ENCODE measurements at places on chromosomes 11 and 22.

GRCh38 chr22:20177217-20177911, 26.5 kb upstream of the CCDC188 start:
- no peak for DNase-seq

- DNase-seq: no peak
Observed at GRCh38 chr11:119701591-119702549, 27.1 kb downstream of the NECTIN1 start.

GRCh38 chr22:37520776-37521191, 1.6 kb upstream of the CARD10 start:
- no peak for DNase-seq

DNA sequence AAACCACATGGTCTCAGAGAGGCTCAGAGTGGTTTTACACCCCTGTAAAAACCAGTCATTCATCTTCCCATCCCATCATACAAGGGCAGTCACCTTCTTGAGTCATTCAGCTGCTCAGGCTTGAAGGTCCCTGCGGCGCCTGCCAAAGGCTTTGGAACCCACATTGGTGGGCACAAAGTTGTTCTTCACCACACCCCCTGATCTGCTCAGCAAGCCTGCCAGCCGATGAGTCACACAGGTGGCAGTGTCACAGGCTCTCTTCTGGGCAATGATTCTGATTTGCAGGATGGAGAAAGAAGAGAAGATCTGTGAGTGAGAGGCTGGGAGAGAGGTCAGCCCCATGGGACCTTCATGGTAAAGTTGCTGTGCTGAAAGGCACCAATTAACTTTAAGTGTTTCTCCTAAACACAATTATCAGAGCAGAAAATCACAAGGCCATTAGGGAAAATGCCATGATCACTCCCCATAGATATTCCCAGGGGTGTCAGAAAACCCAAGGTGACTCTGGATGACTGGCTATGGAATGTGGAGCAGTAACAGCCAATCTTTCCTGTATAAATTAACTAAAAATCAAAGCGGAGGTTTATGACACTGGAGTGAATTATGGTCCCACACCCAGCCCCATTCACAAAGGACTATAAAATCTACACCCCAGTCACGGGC, 4.4 kb downstream of the CALCA start:
- DNase-seq: no peak

DNA sequence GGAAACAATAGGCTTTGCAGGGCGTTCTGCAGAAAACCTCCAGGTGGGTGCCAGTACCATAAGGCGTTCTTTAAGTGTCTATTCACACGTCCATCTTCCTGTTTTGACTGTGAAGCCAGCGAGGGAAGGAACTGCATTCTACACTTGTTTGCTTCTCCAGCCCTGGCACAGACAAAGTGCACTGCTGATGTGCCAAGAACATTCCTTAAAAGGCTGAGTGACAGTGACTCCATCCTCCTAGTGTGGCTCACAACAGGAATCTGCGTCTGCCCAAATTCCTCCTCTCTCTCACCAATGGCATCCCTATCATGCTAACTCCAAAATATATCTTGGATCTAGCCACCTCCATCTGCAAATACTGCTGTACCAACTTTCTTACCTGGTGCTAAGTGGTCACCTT, 407.4 kb upstream of the SYN3 start:
- DNase-seq: no peak

GRCh38 chr22:10741210-10741609, 4786.8 kb upstream of the OR11H1 start:
- DNase-seq: no peak

DNA sequence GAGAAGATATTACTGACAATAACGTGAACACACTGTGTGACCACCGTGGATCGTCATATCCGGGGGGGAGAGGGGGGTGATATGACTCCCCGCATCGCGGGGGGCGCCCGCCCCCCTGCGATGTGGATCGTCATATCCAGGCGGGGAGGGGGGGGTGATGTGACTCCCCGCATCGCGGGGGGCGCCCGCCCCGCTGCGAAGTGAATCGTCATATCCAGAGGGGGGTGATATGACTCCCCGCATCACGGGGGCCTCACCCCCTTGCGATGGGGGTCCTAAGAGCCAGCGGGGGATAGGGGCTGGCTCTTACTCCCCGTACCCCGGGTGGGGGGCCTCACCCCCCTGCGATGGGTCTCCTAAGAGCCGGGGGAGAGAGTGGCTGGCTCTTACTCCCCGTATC, 19.9 kb downstream of the UNC93B1 start:
- DNase-seq: no peak

- no peak for DNase-seq
Observed at GRCh38 chr11:129538323-129538722, 162.7 kb downstream of the BARX2 start.

GRCh38 chr11:79404806-79405205, 36.0 kb downstream of the TENM4 start:
- no peak for DNase-seq

- no peak for DNase-seq
Observed at GRCh38 chr22:44383064-44383575, 70.4 kb upstream of the SHISAL1 start.

GRCh38 chr11:128905345-128906184, 14.4 kb downstream of the KCNJ5 start:
- peak; percentile 25 for DNase-seq

DNA sequence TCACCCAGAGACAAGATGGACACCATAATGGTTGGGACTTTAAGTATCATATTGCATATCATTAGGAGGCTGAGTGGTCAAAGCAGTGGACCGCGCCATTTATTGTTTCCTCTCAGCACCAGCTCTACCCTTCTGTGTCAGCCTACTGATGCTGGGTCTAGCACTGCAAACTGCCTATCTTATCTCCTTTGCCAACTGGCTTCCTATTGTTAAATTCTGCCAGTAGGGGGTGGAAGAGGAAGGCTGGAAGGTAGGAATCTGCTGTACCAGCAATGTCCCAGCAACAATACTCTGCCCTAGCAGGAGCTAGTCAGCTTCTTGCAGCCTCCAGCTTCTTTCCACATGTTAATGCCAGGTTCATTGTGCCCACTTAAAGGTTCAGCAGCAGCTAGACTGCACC, 367.1 kb upstream of the PDGFD start:
- DNase-seq: no peak

GRCh38 chr11:824292-824880, 3.3 kb upstream of the CRACR2B start:
- DNase-seq: no peak

DNA sequence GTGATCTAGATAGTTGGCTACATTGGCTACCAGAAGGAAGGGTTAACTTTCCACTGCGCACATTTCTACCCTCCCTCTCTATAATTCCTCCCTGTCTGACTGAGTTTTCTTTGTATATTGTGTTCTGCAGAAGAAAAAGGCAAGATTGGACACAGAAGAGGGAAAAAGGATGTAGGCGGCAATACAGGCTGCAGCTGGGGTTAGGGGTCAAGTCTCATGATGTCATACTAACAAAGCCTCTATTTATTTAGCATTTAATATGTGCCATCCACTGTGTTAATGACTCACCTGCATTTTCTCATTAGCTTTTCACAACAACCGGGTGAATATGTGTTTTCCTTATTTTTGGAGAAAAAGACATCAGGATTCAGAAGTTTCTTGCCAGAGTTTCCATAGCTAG, 2.0 kb downstream of the FAM83F start:
- DNase-seq: no peak

DNA sequence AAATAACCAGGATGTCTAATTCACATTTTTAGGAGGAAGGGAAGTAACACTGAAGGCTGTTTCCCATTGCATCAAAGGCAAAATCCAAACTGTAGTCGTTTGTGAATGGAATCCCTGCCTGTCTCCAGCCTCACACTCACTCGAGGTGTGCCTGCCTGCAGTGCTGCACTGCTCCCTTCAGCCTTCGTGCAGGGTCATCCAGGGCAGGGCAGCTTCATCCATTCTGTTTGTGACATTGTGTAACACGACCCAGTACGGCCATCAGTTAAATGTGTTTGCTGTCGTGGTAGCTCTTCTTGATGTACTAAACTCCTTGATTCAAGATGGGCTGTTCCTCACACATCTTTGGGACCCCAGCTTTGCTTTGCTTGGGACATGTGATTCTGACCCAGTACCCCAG, 34.3 kb downstream of the LDLRAD3 start:
- DNase-seq: no peak

DNA sequence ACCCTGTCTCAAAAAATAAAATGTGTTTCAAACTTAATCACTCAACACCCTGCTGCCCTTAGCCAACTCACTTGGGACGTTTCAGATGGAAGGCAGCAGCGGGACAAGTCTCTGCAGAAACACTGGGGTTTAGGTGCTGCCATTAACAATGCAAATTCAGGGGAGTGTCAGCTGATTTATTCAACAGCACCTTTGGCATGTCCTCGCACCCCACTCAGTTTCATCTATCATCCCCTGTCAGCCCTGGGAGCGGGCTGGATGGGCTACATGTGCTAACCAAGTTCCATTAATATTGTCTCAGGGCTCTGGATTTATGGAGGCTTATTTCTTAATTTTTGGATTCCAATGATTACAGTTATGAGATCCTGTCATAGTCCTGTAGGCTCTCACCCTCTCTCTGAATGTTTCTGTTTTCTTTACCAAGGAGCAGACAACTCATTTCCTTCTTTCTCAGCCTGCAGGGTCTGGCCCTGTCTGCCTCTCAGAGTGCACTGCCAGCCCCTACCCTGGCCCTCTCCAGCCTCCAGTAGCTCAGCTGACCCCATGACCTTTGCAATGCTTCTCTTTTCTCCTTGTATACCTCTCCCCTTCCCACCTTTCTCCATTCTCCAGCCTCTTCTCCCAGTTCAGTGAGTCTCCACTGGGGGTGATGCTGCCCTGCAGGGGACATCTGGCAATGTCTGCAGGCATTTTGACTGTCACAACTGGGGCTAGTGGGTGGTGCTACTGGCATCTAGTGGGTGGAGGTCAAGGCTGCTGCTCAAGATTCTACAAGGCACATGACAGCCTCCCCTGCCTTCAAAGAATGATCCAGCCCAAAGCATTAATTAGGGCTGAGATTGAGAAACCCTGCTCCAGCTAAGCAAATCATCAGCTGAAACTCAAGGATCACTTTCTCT, 79.0 kb downstream of the APIP start:
- DNase-seq: no peak

DNA sequence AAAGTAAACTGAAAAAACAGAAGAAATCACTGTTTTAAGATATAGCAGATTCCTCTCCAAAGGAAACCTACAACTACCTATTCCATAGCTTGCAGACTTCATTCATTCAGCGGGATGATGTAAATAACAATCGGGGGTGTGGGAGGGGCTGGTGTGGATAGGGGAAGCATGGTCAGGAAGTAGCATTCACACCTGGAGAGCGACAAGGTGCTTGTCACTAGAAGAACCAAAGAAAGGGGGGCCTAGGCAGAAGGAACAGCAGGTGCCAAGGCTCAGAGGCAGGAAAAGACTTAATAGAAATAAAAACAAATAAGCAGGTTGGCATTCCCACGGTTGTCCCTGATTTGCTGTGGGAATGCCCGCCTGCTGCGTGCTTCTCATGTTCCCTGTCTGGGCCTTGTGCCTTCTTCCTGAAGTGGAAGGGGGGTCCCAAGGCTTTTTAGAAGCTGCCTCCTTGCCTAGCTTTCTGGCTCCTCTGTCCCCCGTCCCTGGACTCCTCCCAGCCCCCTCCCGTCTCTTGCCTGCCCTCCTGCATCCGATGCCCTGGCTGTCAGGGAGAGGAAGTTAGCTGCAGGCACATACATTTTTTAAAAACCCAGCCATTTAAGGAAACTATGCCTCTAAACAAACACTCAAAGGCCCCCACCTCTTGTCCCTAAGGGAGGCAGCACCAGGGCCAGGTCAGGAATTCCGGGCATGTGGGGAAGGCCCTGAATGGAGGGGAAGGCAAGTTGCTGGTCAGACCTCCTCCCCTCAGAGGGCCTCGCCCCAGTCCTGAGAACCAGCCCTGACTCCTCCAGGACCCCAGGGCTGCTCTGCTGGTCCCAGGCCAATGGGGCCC, 54.7 kb upstream of the PRDM11 start:
- DNase-seq: no peak

- no peak for DNase-seq
Observed at GRCh38 chr22:29635734-29636357, 32.4 kb downstream of the NF2 start.

- DNase-seq: no peak
Observed at GRCh38 chr11:35721651-35722282, 59.2 kb downstream of the TRIM44 start.

- no peak for DNase-seq
Observed at GRCh38 chr22:49672014-49672516, 155.6 kb downstream of the BRD1 start.

DNA sequence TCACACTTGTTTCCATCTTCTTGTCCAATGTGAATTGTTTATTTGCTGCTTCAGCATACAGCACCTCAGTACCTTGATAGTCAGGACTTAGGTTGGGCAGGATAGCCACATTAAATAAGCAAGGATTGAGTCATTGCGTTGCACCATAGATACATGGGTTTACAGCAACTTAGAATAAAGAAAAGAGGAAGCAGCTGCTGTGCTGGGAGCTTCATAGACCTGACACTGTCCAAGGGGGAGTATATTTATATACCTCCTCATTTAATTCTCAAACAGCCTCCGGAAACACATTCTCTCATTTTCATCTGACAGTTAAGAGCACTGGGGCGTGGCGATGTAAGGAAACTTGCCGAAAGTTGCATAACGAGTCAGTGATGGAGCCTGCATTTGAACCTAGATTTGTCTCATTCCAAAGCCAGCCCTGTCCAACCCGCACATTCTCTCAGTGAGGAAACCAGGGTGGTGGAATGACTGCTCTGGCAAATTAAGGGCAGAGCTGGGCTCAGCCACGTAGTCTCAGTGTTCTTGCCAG, 42.2 kb downstream of the UBASH3B start:
- peak; percentile 22 for DNase-seq

- no peak for DNase-seq
Observed at GRCh38 chr11:29629286-29629685, 387.5 kb downstream of the KCNA4 start.

GRCh38 chr11:9133956-9134355, 42.6 kb upstream of the SCUBE2 start:
- DNase-seq: no peak

GRCh38 chr11:115423728-115424459, 80.3 kb downstream of the CADM1 start:
- DNase-seq: no peak

- DNase-seq: no peak
Observed at GRCh38 chr22:44885806-44886360, 123.9 kb downstream of the PHF21B start.

DNA sequence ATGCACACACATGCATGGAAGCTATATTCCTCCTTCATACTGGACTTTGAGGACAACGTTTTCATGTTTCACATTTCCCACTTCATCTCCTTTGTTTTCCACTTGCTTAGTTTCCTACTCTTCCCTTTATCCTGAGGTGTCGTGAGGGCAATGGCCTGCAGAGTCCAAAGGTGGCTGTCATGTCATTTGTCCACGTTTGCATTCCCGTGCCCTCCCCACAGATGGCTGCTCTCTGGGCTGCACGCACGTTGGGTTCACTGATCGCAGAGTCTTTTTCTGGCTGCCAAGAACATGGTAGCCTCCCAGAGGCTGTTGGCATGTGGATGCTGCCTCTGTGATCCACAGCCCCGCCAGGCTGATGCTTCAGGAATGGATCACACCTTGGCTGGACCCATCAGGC, 256.0 kb downstream of the ST3GAL4 start:
- no peak for DNase-seq

DNA sequence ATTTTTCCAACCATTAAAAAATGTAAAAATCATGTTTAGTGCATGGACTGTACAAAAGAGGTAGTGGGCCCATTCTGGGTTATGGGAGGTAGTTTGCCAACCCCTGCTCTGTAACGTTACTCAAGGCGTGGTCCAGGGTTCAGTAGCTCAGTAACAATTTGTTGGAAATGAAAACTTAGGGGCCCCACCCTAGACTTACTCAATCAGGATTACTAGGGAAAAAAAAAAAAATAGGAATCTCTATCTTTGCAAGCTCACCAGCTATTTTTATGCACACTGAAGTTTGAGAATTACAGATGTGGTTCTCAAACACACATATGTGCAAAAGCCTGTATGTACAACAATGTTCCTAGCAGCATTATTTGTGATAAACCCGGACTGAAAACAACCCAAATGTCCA, 17.3 kb upstream of the LMO2 start:
- DNase-seq: no peak

Data from effector CD4-positive, alpha-beta T cell (primary cell).